ENCODE measurements at places on chromosomes 7 and 10.

DNA sequence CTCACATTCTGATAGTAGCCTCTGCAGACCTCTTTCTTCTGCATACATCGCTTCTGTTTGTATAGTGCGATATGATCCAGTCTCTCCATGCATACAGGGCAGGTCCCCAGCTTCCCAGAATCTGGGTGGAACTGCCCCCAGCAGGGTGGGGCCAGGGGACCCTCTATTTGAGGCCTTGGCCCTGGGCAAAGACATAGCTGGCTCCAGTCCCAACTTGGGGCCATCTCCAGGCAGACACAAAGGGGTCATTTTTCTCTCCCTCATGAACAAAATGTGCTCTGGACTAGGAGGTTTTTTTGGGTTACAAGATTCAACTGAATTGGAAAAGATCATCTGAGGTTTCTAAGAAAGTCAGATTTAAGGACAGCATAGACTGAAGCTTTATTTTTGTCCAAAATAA lies 21.1 kb upstream of the HSPA12A start:
- DNase-seq, result no peak

GRCh38 chr10:100737355-100738054 lies 7.9 kb upstream of the PAX2 start:
- DNase-seq, result no peak

- no peak for DNase-seq
These were observed 104.1 kb upstream of the PALS2 start for GRCh38 chr7:24469118-24469517.

DNA sequence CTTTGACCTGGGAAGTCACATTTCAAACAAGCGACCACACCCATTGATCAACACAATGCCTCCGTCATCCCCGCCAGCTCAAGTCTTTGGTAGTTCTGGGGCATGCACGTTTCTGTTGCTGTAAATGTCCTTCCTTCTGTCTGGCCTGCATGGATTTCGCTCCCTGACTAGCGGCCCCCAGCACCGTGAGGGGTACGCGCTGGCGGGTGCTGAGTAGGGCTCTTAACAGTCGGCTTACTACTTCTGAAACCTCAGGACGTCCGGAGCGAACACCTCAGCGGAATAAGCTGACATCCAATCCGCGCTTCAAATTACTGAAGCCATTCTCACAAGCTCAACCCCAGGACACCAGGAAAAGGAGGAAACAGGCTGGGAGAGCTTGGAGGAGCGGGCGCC lies 505 bp downstream of the NUDCD3 start:
- DNase-seq, result no peak

DNA sequence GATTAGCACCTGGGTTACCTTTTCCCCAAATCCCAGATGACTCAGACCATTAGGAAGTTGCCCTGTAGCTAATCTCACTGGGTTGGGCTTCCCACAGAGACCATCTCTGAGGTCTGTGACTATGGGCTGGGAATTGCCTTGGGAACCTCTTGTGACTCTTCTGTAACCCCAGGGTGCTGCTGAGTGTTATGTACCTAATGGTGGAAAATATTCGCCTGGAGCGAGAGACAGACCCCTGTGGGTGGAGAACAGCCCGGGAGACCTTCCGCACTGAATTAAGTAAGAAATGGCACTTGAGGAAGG lies 20.0 kb downstream of the STRIP2 start:
- no peak for DNase-seq

GRCh38 chr10:106872176-106872575 lies 292.3 kb downstream of the SORCS1 start:
- DNase-seq, result no peak

DNA sequence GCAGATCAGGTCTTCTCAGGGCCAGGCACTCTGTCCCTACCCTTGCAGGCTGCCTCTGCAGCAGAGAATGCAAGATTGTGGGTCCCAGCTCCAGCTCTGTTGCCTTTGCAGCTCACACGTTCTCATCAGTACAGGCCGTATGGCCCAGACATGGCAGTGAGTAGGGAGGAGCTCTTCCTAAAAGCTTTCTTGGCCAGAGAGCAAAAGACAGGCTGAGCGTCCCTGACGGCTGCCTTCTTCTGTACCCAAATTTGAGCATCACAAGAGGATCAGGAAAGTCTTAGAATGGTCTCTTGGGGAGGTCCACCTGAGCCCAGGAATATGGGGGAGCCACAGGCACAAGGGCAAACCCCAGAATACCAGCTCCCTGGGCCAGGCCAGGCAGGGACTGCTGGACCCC lies 266.3 kb upstream of the ZMIZ1 start:
- DNase-seq, result no peak

DNA sequence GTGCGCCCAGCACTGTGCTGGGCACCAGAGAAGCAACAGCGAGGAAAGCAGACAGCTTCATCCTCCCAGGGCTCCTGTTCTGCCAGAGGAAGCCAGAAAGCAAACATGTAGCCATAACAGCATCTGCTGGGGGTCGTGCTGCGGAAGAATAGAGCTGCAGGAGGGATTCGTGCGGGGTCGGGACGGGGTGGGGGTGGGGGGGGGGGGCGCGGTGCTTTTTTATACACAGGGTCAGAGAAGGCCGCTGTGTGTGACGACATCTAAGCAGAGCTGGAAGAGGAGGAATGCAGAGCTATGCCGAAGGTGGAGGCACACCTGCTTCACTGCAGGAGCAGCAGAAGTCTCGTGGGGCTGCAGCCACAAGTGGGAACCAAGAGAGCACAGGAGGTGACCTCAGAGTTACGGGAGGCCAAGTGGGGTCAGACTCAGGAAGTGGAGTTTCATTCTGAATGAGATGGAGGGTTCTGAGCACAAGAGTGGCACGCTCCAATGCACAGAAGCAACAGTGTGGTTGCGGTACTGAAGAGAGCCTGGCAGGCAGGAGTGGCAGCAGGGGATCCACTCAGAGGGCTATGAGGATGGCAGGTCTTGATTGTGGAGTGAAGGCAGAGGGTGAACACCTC lies 11.1 kb downstream of the PKD1L1 start:
- no peak for DNase-seq

GRCh38 chr10:31219306-31219705 lies 99.7 kb upstream of the ZEB1 start:
- DNase-seq, result no peak

DNA sequence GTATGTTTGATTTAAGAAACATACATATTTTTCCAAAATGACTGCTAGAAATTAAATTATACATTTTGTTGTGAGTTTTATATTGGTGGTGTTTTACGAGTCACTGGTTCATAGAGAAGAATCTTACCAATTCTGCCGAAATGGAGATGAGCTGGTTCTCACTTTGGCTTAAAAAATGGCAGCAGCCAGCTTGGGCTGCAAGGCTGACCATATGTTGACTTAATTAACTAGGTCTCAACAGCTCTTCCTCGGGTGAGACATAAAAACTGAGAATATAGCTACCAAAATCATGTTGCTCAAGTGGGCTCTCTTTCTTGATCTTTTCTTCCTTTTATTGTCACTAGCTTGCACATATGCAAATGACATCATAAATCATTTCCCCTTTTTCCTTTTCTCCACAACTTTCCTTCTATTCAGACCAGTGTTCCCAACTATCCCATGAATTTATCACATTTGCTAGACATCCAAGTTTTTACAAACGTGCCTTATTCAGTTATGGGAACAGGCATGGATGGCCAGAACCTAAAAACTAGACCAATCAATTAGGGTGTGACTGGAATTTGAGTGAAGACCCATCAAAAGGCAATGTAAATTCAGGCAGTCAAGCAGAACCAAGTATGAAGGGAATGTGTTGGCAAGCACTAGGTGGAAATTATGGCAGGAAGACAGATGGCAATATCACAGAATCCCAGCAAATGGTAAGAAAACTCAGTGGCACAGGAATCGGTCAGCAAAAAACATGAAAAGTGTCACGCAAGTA lies 6.4 kb upstream of the TSPAN12 start:
- no peak for DNase-seq

GRCh38 chr7:155807789-155808548 lies 4.3 kb downstream of the SHH start:
- DNase-seq, result no peak

GRCh38 chr10:50410066-50410811 lies 158.9 kb upstream of the ASAH2 start:
- no peak for DNase-seq

DNA sequence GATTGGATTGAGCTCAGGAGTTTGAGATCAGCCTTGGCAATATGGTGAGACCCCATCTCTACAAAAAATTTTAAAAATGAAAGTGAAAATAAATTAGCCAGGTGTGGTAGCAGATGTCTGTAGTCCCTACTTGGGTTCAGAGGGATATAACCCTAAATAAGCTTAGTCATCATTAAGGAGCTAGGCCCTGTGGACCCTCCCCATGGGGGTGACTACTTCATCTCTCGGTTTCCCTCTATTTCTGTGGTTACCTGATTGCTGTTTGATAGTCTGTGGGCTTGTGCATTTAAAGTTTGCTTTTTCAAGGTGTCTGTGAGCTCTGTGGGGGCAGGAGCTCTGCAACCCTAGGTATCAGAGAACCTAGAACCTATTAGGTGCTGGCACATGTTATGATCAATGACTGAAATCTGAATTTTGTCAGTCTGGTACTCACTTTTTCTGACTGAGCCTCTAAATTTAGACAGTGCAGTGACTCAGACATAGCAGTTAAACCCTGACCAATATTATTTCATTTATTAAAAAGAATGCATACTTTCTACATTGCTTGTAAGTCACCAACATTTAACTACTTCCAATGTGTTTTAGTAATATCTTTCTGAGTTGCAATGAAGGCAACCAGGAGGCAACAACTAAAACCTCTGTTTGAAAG lies 8.1 kb upstream of the CUZD1 start:
- DNase-seq, result no peak

- DNase-seq, result no peak
These were observed 263.2 kb downstream of the DGKB start for GRCh38 chr7:14639329-14639728.

DNA sequence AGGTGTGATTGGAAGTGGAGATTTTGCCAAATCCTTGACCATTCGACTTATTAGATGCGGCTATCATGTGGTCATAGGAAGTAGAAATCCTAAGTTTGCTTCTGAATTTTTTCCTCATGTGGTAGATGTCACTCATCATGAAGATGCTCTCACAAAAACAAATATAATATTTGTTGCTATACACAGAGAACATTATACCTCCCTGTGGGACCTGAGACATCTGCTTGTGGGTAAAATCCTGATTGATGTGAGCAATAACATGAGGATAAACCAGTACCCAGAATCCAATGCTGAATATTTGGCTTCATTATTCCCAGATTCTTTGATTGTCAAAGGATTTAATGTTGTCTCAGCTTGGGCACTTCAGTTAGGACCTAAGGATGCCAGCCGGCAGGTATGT lies 13.6 kb downstream of the STEAP2 start:
- no peak for DNase-seq

GRCh38 chr7:142883571-142884285 lies 1.8 kb downstream of the TRPV6 start:
- no peak for DNase-seq

All from substantia nigra (tissue), 51 donors.